ENCODE measurements at places on chromosomes 5 and 9. TPM values are rescaled to one million over a fixed set of nuclear protein-coding genes. Genes with fewer than 3 reads are reported as not detected.

The OLFM1 gene
- 48.0 TPM for total RNA-seq

The FBLL1 gene
- total RNA-seq = 0.71 TPM

The HTR1A gene
- total RNA-seq = not detected

The N4BP3 gene
- 0.91 TPM for total RNA-seq

The ARID3C gene
- total RNA-seq = not detected

GRCh38 chr9:35861161-35861897 is 8.9 kb downstream of the OR13J1 start:
- no peaks in the 10 kb centered on the region for H3K4me1 ChIP-seq
- H3K4me3 ChIP-seq = no peak overlapping the region
- no peaks in the 10 kb centered on the region for H3K36me3 ChIP-seq
- DNase-seq = no peak
- H3K27ac ChIP-seq = no peak overlapping the region

GRCh38 chr5:124524552-124525232 is 221.7 kb downstream of the ZNF608 start:
- no peaks in the 10 kb centered on the region for H3K4me1 ChIP-seq
- H3K36me3 ChIP-seq = no peaks in the 10 kb centered on the region
- no peak overlapping the region for H3K27ac ChIP-seq
- no peaks in the 10 kb centered on the region for H3K27me3 ChIP-seq
- no peak for DNase-seq
- H3K4me3 ChIP-seq = no peak overlapping the region

DNA sequence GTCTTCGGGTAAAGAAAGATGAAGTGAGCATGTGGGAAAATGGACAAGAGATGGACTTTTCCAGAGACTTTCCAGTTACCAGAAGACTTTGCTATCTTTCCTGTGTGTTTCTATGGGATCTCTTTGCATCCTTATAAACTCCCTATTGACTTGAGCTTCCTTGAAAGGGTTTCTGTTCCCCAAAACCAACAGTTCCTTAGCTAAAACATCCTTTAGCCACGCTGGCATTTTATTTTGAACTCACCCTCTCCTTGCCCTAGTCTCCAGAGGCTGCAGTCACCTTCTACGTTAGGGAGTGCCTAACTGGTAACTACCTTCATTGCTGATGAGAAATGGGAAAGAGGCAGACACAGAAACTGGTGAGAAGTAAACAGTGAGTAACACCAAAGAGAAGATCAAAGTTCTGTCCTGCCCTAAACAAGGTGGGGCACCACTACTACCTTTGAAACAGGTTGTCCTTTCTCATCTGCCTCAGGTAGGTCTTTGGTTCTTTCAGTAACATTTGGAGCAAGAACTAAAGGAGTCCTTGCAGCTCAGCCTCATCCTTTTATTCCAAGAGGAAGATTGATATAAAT is 402.9 kb downstream of the ENC1 start:
- H3K27me3 ChIP-seq = no peaks in the 10 kb centered on the region
- DNase-seq = no peak
- H3K27ac ChIP-seq = no peak overlapping the region
- no peaks in the 10 kb centered on the region for H3K36me3 ChIP-seq

- no peaks in the 10 kb centered on the region for H3K36me3 ChIP-seq
- H3K27ac ChIP-seq = no peak overlapping the region
- H3K4me3 ChIP-seq = no peak overlapping the region
Observed at GRCh38 chr5:7047511-7048261, 334.5 kb downstream of the TENT4A start.

DNA sequence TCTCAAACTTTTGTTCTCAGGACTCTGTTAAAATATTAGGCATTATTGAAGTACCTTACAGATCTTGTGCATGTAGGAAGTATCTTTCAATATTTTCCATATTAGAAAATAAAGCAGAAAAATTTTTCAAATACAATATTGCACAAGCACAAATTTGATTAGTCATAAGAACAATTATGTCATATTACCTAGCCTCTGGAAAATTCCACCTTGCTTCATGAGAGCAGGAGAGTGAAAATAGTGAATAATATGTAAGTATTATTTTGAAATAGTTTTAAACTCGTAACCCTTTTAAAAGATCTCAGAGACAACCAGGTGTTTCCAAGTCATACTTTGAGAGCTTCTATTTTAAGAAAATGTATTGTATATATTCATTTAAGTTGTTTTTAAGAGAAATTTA is 1672.9 kb upstream of the ACO1 start:
- H3K27me3 ChIP-seq = no peaks in the 10 kb centered on the region
- no peak overlapping the region for H3K4me3 ChIP-seq
- no peaks in the 10 kb centered on the region for H3K4me1 ChIP-seq
- no peak for DNase-seq
- H3K36me3 ChIP-seq = no peaks in the 10 kb centered on the region

- DNase-seq = no peak
- no peak overlapping the region for H3K27ac ChIP-seq
- no peaks in the 10 kb centered on the region for H3K36me3 ChIP-seq
- no peaks in the 10 kb centered on the region for H3K4me1 ChIP-seq
Observed at GRCh38 chr5:39977066-39977655, 552.4 kb upstream of the DAB2 start.

GRCh38 chr9:91395106-91395552 is 28.5 kb downstream of the NFIL3 start:
- no peak overlapping the region for H3K27ac ChIP-seq
- H3K27me3 ChIP-seq = no peaks in the 10 kb centered on the region
- no peak overlapping the region for H3K4me3 ChIP-seq
- H3K4me1 ChIP-seq = no peaks in the 10 kb centered on the region

DNA sequence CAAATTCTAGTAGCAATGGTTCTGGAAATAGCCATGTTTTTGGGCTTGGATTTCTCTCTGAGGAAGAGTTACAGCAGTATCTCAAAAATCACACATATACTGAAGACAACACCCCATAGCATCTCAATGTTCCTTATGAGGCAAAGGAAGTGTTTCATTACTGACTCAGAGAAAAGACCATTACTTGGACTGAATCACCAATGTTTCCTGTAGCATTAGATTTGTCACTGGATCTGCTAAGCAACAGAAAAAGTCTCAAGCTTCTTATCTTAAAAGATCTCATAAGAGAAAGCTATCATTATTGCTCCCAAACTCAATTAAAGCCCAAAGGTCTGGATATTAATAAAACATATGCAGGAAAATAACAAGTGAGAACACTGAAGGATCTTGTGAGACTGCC is 272.4 kb downstream of the ADAMTS6 start:
- H3K4me3 ChIP-seq = no peak overlapping the region
- DNase-seq = no peak
- no peak overlapping the region for H3K27ac ChIP-seq
- H3K27me3 ChIP-seq = no peaks in the 10 kb centered on the region

GRCh38 chr5:122639864-122640263 is 135.0 kb upstream of the SNX2 start:
- H3K36me3 ChIP-seq = no peaks in the 10 kb centered on the region
- H3K4me1 ChIP-seq = no peaks in the 10 kb centered on the region
- H3K4me3 ChIP-seq = no peak overlapping the region
- H3K27ac ChIP-seq = no peak overlapping the region

DNA sequence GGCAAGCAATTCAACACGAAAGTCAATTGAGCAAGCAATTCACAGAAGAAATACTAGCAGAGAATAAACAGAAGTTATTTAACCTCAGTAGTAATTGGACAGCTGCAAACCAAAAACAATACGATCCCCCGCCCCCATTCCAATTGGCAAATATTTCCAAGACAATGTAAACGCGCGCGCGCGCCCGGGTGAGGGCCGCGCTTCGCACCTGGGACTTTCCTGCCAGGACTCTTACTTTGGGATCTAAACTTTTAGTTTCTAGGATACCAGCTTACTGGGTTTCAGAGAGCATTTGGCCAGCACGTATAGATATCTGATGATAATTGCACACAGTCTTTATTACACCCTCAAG is 8.6 kb downstream of the RUFY1 start:
- H3K27ac ChIP-seq = peak overlapping the region; percentile 51
- DNase-seq = no peak
- peaks cover 18% of the 10 kb centered on the region for H3K4me1 ChIP-seq
- H3K36me3 ChIP-seq = peaks cover 31% of the 10 kb centered on the region
- H3K27me3 ChIP-seq = no peaks in the 10 kb centered on the region

GRCh38 chr9:35863583-35863982 is 6.6 kb downstream of the OR13J1 start:
- H3K4me3 ChIP-seq = no peak overlapping the region
- no peak overlapping the region for H3K27ac ChIP-seq
- DNase-seq = peak; percentile 17
- H3K4me1 ChIP-seq = no peaks in the 10 kb centered on the region
- peaks cover 8% of the 10 kb centered on the region for H3K27me3 ChIP-seq

GRCh38 chr9:130140706-130141105 is 31.5 kb upstream of the NCS1 start:
- H3K36me3 ChIP-seq = no peaks in the 10 kb centered on the region
- H3K27me3 ChIP-seq = no peaks in the 10 kb centered on the region
- H3K4me1 ChIP-seq = peaks cover 6% of the 10 kb centered on the region

DNA sequence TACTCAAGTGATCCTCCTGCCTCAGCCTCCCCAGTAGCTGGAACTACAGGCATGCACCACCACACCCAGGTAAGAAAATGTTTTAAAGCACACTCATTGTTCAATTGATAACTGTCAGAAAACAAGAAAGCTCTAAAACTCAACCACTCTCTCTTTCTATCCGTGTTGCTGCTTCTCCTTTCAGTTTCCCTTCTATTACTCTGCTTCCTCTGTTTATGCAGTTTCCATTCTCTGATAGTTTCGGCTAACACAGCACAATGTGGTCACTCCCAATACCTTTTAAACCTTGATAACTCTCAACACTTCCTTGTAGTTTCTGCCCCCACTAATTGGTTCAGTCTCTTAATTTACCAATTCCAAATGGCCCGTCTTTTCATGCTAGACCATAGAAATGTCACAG is 59.2 kb upstream of the NR4A3 start:
- H3K4me1 ChIP-seq = no peaks in the 10 kb centered on the region
- H3K36me3 ChIP-seq = no peaks in the 10 kb centered on the region
- no peaks in the 10 kb centered on the region for H3K27me3 ChIP-seq
- no peak overlapping the region for H3K4me3 ChIP-seq
- no peak for DNase-seq
- no peak overlapping the region for H3K27ac ChIP-seq

DNA sequence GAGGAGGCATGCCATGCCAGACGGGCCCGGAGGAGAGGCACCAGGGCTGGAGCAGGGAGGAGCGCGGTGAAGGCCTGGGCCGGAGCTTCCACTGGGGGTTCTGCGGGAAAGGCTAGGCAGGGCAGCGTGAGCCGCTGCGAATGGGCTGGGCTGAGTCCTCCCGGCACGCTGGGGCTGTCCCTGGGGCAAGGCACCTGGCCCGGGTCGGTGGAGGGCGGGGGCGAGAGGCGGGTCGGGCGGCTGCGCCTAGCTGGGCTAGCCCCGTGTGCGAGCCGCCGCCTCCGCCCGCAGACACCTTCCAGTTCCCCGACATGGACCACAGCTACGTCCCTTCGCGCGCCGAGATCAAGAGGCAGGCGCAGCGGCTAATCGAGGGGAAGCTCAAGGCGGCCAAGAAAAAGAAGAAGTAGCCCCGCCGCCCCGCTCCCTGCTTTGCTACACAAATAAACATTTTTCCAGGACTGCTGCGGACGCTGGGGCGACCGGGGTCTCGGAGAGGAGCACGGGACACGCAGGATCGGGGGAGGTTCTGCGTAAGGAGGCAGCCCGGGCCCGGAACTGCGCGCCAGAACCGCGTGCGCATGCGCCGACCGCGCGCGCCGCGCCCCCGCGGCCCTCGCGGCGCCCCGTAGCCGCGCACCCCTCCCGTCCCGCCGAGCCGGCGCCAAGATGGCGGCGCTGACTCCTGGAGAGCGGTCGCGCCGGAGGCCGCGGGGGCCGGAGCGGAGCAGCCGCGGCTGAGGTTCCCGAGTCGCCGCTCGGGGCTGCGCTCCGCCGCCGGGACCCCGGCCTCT is at the start of gene RABL6:
Gene RABL6, plus strand, starts transcription at position 668 of the 794 bp plus-strand sequence. CDS start 249 bp downstream, outside the sequence.
- peak within 1 kb of the TSS; percentile 100 for H3K4me3 ChIP-seq
- no peaks in the 10 kb centered on the region for H3K36me3 ChIP-seq
- no peaks in the 10 kb centered on the region for H3K27me3 ChIP-seq
- H3K27ac ChIP-seq = peak within 1 kb of the TSS; percentile 85

DNA sequence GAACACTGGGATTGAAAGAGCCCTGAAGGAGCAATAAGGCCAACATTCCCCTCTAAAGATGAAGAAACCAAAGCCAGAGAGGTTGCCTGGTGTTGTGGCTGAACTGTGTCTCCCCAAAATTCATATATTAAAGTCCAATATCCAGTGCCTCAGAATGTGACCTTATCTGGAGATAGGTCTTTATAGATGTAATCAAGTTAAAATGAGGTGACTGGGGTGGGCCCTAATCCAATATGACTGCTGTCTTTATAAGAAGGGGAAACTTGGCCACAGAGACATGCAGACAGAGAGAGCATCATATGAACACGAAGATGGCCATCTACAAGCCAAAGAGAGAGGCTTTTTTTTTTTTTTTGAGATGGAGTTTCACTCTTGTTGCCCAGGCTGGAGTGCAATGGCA is 66.9 kb upstream of the PLPP1 start:
- no peak for DNase-seq
- no peak overlapping the region for H3K4me3 ChIP-seq
- peak overlapping the region; percentile 33 for H3K27ac ChIP-seq
- H3K36me3 ChIP-seq = no peaks in the 10 kb centered on the region
- peaks cover 22% of the 10 kb centered on the region for H3K4me1 ChIP-seq

- no peaks in the 10 kb centered on the region for H3K36me3 ChIP-seq
- peaks cover 4% of the 10 kb centered on the region for H3K4me1 ChIP-seq
- DNase-seq = no peak
- H3K27me3 ChIP-seq = no peaks in the 10 kb centered on the region
Observed at GRCh38 chr5:32325616-32326015, 12.9 kb upstream of the MTMR12 start.

- no peaks in the 10 kb centered on the region for H3K36me3 ChIP-seq
- DNase-seq = no peak
- no peak overlapping the region for H3K4me3 ChIP-seq
- no peaks in the 10 kb centered on the region for H3K27me3 ChIP-seq
- no peak overlapping the region for H3K27ac ChIP-seq
- H3K4me1 ChIP-seq = peaks cover 4% of the 10 kb centered on the region
Observed at GRCh38 chr5:32044939-32045338, 129.2 kb downstream of the GOLPH3 start.

GRCh38 chr9:852539-852938 is 11.0 kb downstream of the DMRT1 start:
- H3K36me3 ChIP-seq = no peaks in the 10 kb centered on the region
- H3K27me3 ChIP-seq = peaks cover 4% of the 10 kb centered on the region
- no peak overlapping the region for H3K27ac ChIP-seq
- H3K4me1 ChIP-seq = no peaks in the 10 kb centered on the region

- H3K27ac ChIP-seq = no peak overlapping the region
- no peak for DNase-seq
- no peaks in the 10 kb centered on the region for H3K27me3 ChIP-seq
- H3K4me3 ChIP-seq = no peak overlapping the region
- H3K4me1 ChIP-seq = peaks cover 6% of the 10 kb centered on the region
Observed at GRCh38 chr5:76542887-76543690, 80.1 kb downstream of the F2RL2 start.

DNA sequence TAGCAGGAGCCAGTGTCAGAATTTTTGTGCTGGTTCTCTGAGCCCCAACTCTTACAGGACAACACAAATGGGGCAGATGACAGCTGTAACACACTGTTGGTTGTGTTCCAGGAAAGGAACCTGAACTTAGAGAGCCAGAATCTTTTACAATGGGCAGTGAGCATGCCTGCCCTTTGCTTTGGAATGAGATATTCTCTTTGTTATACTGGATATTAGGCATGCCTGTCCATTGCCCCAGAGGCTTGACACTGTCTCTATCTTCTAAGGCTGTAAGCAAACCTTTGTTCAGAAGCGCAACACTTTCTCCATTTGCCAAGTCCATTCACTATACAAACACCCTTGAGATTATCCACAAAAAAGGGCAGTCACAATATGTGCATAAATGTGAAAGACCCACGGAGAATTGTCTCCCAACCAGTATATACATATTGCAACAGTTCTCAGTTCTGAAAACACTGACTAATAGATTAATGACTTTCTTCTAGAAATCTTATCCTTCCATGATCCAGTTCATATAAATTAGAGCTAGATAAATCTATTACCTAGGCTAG is 26.3 kb upstream of the CEP120 start:
- DNase-seq = no peak
- H3K27ac ChIP-seq = no peak overlapping the region
- H3K4me1 ChIP-seq = no peaks in the 10 kb centered on the region
- no peaks in the 10 kb centered on the region for H3K27me3 ChIP-seq
- no peaks in the 10 kb centered on the region for H3K36me3 ChIP-seq
